ENCODE measurements at places on chromosomes 16 and 17.

DNA sequence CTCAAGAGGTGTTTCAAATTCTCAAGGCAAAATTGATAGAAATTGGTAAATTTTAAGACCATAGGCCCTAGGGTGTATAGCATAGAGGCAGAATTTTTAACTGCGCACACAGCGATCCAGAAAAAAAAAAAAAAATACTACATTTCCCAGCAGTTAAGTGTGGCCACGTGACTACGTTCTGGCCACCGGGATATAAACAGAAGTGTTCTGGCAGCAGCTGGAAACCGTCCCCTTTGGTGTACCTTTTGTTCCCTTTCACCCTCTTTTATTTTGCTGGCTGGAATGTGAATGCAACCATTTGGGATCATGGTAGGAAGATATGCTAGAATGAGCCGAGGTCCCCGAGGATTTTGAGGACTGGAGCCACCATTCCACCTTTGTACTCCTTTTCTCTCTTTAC, 52.7 kb upstream of the AKAP1 start:
- DNase-seq, result no peak

DNA sequence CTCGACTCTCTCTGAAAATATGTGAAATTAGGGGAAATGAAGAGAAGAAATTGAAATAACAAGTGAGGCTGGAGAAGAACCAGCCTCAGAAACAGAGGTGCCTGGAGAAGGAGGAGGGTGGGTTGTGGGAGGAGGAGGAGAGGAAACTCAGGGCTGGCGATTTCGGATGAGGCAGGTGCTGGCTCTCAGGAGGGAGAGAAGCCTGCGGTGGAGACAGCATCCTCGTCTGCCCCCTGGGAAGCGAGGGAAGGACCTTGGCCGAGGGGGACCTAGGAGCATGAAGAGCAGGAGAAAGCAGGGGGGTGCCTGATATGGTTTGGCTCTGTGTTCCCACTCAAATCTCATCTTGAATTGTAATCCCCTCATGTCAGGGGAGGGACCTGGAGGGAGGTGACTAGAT, 264.7 kb upstream of the TNRC6C start:
- no peak for DNase-seq

- DNase-seq, result no peak
Measured at GRCh38 chr17:1563786-1564613, 1.4 kb upstream of the PITPNA start.

GRCh38 chr16:70638814-70639792, 7.3 kb upstream of the IL34 start:
- no peak for DNase-seq

GRCh38 chr17:75976175-75976848, 2.7 kb downstream of the ACOX1 start:
- DNase-seq, result no peak

- DNase-seq, result no peak
Measured at GRCh38 chr16:6570530-6570929, 762.1 kb upstream of the RBFOX1 start.

DNA sequence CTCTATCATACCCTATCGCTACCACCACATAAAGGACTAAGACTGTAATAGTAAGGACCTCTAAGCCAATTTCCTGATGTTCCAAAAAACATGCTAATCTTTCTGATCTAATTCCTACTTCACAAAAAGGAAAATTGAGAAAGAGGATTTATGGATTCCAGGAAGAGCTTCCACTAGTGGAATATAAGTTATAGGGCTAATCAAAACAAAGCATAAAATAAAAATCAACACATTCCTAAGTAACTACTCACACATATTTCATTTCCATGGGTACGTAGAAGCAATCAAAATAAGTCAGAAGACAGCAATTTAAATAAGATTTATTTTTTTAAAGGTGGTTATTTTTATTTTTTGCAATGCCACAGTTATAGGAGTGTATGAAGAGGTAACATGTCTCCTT, 12.4 kb downstream of the CCDC43 start:
- DNase-seq, result no peak

GRCh38 chr17:17497065-17497844, 1.1 kb upstream of the RASD1 start:
- DNase-seq, result no peak

DNA sequence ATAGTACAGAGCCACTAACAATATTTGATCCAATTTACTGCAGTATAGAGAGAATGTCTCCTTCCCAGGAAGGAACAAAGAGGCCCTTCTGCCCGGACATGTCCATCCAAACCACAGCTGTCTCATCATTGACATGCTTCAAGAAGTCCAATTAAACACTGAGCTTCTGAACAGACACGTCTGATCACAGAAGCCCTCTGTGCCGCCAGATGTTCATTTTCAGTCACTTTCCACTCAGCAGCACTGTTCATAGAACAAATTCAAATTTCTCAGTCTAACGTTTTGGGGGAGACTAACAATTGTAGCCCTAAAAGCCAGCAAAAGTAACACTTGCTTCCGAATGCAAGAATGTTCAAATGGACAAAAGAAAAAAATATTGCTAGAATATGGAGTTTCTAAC, 15.3 kb downstream of the ZC3H7A start:
- DNase-seq, result peak; percentile 71

- DNase-seq, result no peak
Measured at GRCh38 chr16:13742928-13743327, 177.0 kb upstream of the ERCC4 start.

GRCh38 chr16:5393070-5393469, 295.5 kb upstream of the EEF2KMT start:
- peak; percentile 53 for DNase-seq

DNA sequence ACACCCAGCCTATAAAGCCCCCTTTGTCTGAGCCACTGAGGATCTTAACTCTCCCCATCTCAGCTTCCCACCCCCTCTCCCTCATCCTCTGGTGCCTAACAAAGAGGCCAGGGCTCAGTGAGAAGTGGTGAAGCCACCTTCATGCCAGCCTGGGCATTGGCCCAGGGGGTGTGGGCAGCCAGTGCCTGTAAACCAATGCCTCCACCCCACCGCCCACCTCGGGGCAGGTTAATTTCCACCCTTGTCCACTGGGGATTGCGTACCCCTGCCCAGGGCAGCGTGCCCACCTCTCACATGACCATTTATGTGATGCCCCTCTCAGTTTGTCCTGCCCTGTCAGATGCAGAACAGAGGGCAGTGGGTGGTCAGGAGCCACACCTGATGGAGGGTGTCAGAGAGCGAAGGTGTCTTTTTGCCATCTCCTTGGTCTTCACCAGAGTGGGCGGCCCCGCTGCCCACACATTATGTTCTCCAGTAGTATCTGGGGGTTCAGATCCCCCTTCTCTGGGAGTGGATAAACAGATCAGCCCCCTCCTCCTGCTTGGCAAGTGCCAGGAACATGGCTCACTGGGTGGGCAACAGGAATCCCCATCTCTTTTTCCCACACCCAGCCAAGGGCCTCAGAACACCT, 10.1 kb upstream of the ARHGAP23 start:
- DNase-seq, result no peak

DNA sequence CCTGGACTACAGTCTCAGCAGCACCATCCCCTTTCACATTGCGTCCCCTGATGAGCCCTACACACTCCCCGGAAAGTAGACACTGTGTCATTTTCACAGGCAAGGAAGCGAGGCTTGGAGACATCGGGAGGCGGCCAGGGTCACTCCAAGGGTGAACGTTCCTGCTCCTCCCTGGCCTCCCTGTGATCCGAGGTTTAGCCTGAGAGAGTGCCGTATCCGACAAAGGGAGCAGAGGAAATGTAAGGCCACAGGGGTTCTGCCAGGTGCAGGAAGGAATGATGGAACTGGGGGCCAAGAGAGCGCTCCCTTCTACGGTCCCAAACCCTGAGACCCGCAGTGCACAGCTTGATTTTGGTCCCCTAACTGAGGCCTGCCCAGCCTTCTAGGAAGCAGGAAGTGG, 8.0 kb upstream of the PIK3R6 start:
- DNase-seq, result no peak

Data from dorsolateral prefrontal cortex (tissue), 122 donors.